ENCODE measurements at places on chromosomes 16 and 17.

DNA sequence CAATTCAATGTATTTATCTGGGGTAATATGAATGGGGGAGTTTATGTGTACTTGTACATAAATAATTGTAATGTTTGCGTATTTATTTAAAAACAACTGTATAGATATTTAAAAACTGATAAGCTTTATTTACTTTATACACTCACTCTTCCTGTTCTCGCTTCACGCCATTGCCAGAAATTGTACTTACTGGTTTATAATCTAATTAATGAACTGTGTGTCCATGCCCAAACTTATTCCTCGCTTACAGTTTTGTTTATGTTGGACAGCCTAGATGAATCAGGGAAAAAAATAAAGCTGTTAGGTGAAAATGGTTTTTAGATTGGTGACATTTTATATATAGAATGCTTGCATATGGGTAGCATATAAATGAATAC lies 30.8 kb downstream of the AATF start:
- DNase-seq, result no peak

DNA sequence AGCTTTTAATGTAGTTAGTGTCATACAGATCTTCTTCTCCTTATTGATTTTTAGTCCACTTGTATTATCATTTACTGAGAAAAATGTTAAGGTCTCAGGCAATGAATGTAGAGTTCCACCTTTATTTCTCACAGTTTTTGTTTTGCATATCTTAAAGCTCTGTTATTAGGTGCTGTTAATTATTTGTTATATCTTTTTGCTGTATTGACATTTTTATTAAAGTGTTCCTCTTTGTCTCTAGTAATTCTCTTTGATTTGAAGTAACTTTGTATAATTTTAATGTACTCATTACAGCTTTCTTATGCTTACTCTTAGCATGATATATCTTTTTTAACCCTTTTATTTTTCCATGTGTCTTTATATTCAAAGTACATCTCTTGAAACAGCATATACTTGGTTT lies 22.4 kb upstream of the USP43 start:
- no peak for DNase-seq

DNA sequence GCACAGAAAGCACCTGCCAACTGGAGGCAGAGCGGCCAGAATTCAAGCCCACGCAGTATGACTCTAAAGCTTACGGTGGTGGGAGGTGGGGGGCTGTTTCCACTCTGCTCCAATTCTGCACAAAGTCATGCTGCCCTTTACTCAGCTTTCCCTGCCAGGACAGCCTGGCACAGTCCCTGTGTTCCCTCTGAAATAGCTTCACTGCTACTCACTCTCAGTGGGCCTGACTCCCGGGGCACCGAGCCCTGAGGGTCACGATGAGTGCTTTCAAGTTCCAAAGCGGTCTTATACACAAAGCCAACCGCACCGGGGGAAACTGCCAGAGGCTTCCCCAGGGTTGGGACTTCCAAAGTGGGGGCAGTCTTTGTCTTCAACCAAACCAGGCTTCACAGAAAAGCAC lies 306.1 kb upstream of the XYLT1 start:
- no peak for DNase-seq

DNA sequence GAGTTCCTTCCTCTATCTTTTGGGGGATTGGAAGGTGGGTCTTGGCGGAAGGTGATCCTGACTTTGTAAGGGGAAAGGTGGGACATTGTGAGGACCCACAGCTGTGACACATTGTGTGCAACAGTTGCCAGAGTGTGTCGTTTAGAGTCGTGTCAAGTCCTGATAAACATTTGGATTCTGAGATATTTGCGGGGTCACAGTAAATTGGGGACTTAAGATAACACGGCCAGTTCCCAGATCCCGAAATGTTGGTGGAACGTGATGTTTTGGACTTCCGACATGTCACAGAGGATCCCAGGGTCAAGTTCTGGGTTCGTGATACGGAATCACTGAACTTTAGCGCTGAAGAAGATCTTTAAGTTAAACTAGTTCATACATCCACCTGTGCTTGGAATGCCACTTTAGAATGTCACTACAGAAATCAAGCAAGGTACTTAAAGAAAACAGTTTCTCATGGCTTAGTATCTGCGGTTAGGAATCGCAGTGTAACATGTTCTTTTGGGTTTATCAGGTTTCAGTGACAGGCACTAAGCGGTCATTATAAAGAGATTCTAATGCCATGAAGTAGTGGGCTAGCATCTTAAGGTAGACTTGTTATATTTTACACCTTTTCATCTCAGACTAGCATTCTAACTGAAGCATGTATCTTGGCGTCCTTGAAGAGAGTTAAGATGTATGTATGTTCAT lies 815 bp downstream of the ATAD5 start:
- no peak for DNase-seq

- DNase-seq, result no peak
Observed at GRCh38 chr17:71237903-71238538, 882.8 kb upstream of the SOX9 start.

DNA sequence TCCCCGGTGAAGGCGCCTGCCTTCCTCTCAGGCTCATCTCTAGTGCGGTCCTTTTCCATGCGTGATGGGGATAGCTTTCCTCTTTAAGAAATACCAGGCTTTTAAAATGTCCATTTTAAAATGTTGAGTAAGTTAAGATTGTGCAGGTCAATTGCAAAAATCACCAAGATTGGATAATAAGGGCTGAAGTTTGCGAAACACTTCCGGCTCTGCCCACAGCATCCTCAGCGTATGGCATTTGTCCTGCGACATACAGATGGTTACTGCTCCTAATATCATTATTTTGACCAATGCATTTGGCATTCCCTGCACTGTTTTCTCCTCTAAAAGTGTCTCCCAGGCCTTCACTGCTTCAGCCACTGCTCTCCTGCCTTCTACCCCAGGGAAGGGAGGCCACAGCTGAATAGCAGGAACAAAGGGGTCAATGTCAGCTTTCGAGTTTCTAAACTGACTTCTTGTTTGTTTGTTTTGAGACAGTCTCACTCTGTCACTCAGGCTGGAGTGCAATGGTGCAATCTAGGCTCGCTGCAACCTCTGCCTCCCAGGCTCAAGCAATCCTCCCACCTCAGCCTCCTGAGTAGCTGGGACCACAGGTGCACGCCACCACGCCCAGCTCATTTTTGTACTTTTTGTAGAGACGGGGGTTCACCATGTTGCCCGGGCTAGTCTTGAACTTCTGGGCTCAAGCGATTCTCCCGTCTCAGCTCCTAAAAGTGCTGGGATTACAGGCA lies 91.9 kb downstream of the CRISPLD2 start:
- DNase-seq, result no peak

DNA sequence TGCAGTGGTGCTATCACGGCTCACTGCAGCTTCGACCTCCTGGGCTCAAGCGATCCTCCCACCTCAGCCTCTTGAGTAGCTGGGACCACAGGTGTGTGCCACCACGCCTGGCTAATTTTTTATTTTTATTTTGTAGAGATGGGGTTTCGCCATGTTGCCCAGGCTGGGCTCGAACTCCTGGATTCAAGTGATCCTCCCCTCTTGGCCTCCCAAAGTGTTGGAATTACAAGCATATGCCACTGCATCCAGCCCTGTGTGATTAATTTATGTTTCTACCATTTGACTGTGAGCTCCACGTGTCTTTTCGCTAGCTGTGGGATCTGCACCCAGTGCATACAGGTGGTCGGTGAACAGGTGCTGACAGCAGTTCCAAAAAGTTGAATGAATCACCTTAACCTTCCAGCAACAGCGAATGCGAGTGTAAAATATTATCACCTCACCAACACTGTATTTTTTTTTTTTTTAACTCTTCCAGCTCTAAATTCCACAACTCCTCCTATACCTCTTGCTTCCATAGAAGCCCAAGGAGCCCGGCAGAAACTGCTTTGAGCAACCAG lies 484 bp upstream of the NUDT7 start:
- DNase-seq, result no peak

GRCh38 chr17:66496306-66496705 lies 193.9 kb downstream of the PRKCA start:
- DNase-seq, result no peak

DNA sequence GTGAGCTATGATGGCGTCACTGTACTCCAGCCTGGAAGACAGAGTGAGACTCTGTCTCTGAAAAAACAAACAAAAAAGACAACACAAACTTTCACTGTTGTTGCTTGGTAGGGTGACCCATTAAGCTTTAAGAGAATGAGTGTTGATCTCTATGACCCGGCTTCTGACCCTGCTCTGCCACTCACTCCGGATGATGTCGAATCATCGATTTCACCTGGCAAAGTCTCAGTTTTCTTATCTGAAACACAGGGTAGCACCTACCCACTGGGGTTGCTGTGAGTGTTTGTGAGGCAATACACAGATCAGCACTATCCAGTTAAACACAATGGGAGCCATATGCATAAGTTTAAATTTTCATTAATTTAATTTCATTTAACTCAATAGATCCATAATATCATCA lies 20.6 kb upstream of the IRF8 start:
- DNase-seq, result no peak

DNA sequence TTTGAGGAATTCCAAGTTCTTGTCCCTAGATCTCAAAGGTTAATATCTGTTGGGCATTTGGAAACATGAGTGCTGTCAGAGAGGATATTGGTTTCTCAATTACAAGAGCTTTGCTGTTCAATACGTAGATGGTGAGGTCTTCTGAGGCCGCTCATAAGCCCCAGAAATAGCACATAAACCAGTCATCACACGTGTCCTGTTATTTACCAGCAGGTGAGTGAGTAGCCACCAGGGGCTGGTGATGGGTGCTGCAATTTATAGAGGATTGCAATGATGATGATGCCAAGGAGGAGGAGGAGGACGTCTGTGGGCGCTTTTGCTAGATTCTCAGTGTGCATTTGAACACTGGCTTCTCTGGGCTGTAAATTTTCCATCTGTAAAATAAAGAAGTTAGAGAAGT lies 89.0 kb downstream of the SALL1 start:
- no peak for DNase-seq

GRCh38 chr17:4997302-4998026 lies at the start of the genes INCA1 and KIF1C:
Gene INCA1, minus strand, starts transcription at chr17:4997522. Its CDS starts 3,085 bp downstream, at chr17:4994437.
Gene KIF1C, plus strand, starts transcription at chr17:4997950. Its CDS starts 2,297 bp downstream, at chr17:5000247.
- DNase-seq, result peak; percentile 88

- DNase-seq, result no peak
Observed at GRCh38 chr16:87186446-87186845, 130.7 kb downstream of the C16orf95 start.

DNA sequence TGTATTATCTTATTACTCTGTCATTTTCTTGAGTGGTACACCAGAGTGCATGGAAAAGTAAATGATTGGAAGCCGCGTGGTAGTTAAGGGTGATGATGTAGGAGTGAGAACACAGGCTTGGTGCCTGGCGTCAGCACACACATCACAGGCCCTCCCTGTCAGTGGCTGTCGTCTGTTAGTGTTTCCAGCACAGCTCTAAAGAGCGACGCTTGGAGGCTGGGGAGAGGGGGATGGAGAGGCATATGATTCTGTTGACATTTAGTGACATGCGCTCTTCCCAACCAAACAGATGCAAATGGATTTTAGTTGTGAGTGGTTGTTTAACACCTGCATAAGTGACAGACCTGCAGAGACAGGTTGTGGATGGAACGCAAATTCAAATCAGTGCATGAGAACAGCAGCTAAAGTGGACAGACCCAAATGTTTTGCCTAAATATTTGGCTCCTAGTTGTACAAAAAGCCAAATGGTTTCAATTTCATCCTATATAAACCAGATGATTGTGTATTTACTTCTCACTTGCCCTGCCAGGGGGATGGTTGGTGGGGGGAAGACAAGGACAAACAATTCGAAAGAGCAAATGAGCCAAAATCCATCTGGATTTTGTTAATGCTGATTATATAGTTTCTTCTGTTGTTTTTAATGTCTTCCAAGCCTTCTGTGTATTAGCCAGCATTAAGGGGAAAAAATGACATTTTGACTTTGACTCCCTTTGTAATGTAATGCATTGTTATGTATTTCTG lies 222.3 kb downstream of the WWOX start:
- no peak for DNase-seq

DNA sequence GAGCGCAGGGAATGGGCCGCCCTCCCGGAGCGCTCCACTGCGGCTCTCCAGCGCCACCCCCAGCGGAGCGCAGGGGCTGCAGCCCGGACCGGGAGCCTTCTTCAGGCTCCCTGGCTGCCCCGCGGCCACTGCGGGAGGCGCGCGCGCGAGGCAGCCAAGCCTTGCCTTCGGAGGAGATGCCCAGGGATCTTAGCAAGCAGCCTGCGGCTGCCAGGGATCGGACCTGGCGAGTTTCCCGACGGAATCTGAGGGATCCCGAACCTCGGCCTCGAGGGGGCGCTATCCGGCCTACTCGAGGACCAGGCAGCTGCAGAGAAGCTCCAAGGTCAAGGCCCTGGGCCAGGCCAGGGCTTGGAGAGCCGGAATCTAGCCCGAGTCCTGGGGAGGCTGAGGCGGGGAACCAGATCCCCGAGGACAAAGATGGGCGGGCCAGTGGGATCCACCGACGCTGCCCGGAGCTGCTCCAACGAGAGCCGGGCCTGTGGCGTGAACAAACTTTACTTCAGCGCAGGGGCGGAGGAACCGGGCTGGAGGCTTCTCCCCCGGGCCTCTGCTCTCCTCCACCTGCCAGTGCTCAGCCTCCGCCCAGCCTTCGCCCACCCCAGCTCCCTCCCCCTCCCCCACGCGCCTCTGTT lies at the start of gene IRX6:
Gene IRX6, plus strand, starts transcription at position 567 of the 635 bp plus-strand sequence. CDS start 889 bp downstream, outside the sequence.
- DNase-seq, result no peak

GRCh38 chr17:2250140-2251095 lies 53.2 kb downstream of the SMG6 start:
- peak; percentile 33 for DNase-seq

GRCh38 chr16:70746040-70746707 lies 54.8 kb downstream of the VAC14 start:
- DNase-seq, result no peak

- no peak for DNase-seq
Observed at GRCh38 chr16:281660-282255, 1.2 kb upstream of the PDIA2 start.

- no peak for DNase-seq
Observed at GRCh38 chr17:29588017-29588561, 1.4 kb downstream of the GIT1 start.

DNA sequence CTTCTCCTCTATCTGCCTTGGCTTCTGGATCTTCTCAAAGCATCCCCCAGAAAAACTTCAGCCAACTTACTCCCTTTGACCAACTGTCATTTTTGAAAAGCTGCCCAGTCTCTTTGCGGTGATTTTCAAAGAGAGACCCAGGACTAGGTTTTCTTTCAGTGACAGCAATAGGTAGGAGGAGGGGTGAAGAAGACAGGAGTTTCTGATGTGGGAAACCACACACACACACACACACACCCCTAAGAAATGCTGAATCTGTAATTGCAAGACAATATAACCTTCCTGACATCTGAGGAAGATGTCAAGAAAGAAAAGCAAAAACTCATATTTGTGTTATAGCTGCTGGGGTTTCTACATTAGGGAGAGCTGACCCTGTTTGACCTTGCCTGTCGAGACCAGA lies 5.2 kb downstream of the FAM20A start:
- no peak for DNase-seq

- DNase-seq, result no peak
Observed at GRCh38 chr17:32516940-32517701, 30.3 kb downstream of the CDK5R1 start.
